ENCODE measurements at places on chromosomes 11 and 22.

GRCh38 chr11:18563090-18563730, 25.3 kb downstream of the UEVLD start:
- DNase-seq: no peak

- DNase-seq: no peak
Observed at GRCh38 chr22:30855677-30856518, 112.7 kb downstream of the MORC2 start.

DNA sequence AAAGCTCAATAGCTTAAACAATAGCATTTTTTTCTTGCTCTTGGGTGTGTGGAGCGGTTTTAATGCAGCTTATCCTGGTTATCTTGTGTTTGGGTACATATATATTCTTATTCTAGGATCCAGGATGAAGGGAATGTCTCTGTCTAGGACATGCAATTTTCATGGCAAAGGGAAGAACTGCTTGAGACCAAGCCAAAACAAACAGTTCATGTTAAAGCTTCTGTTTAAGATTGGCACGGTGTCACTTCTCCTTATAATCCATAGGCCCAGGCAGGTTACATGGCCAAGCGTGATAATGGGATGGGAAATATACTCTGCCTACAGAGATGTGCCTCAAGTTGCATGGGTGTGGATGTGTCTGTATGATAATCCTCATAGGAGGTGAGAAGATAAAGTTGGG, 177.1 kb upstream of the PGR start:
- DNase-seq: no peak

DNA sequence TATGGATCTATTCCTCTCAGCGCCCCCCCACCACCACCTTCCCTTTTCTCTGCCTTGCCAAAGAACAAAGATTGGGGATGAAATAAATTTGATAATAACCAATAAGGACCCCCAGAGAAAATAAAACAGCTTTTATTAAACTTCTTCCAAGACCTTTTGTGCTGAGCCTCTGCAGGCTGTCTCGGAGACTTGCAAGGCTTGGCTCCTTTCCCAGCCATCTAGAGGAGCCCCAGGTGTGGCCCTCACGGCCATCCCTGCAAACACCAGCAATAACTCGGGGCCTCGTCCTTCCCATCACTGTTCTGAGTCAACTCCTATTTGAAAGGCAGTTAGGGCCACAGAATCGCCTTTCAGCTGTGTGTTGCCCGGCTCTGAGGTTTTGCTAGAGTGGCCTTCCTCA, 51.2 kb upstream of the LMO1 start:
- no peak for DNase-seq

DNA sequence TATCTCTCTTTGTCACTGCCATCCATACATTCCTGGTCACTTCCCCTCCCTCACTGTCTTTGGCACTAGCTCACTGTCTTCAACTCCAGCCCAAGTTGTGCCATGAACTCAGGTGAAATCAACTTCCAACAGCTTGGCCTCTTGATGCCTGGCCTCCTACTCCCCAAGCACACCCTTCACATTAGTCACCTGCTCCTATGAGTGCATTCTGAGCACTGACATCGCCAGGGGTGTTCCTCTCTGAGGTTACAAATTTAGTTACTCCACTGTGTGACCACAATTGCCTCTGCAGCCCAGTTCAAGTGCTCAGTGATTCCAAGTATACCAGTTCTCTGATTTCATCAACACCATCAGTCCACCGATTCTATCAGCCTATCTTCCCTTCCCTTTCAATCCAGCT, 10.8 kb downstream of the DRD2 start:
- DNase-seq: no peak

- no peak for DNase-seq
Observed at GRCh38 chr11:117166491-117166890, 12.1 kb upstream of the SIDT2 start.

- no peak for DNase-seq
Observed at GRCh38 chr11:85826116-85826855, 15.3 kb upstream of the SYTL2 start.

GRCh38 chr11:70628855-70629844, 230.8 kb downstream of the CTTN start:
- no peak for DNase-seq

DNA sequence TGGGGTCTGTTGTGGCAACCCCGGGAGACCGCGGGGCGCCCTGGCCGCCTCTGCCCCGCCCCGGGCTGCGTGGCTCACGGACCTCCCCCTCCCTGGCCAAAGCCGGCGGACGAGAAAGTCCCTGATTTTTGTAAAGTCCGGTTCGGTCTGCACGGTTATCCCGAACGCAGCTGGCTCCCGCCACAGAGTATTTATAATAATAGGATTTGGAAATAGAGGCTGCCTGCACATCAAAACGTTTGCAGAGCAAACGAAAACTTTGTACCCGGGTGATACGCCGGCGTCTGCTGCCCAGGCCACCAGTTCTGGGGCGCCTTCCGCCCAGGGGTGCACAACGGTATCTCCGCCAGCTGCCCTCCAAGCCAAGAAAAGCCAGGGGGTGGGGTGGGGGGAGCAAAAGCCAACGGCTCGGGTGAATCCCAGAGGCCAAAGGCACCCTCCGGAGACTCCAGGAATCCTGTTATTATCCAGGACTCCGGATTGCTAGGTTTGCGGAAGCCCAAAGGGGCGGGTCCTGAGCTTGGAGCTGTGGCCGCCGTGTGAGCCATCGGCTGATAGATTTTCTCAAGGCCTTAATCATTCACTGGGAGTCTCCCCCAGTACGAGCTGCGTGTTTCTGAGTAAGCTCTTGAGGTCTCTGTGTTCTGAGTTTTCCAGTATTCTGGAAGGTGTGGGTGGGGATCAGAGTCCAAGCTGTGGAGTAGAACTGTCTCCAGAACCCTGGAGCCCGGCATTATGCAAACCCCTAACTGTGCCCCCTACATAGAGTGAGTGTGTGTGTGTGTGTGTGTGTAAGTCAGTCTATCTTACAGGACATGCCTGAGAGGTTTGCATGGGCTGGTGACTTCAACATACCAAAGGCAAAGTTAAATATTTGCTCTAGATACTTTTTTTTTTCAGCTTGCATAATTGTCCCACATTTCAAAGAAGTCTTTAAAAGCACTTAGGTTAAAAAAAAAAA, 673 bp upstream of the SHANK2 start:
- DNase-seq: no peak

DNA sequence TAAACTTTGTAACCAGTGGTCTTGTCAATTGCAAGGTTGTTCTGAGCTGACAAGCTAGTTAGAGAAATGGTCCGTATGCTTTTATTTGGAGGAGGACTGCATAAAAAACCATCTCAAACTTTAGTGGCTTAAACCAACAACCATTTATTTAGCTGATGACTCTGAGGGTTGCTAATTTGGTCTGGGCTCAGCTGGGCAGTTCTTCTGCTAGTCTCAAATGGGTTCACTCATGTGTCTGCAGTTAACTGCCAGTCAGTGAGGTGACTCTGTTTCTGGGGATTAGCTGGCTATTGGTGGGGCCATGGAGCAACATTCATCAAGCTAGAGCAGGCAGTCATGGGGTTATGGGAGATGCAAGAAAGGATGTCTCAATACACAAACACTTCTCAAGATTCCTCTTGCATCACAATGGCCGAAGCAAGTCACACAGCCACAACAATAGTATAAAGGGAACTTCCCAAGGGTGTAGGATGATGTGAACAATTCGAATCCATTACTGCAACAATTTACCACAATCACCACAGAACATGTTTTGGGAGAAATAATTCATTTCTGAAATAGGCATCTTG, 521.9 kb downstream of the INSC start:
- no peak for DNase-seq

DNA sequence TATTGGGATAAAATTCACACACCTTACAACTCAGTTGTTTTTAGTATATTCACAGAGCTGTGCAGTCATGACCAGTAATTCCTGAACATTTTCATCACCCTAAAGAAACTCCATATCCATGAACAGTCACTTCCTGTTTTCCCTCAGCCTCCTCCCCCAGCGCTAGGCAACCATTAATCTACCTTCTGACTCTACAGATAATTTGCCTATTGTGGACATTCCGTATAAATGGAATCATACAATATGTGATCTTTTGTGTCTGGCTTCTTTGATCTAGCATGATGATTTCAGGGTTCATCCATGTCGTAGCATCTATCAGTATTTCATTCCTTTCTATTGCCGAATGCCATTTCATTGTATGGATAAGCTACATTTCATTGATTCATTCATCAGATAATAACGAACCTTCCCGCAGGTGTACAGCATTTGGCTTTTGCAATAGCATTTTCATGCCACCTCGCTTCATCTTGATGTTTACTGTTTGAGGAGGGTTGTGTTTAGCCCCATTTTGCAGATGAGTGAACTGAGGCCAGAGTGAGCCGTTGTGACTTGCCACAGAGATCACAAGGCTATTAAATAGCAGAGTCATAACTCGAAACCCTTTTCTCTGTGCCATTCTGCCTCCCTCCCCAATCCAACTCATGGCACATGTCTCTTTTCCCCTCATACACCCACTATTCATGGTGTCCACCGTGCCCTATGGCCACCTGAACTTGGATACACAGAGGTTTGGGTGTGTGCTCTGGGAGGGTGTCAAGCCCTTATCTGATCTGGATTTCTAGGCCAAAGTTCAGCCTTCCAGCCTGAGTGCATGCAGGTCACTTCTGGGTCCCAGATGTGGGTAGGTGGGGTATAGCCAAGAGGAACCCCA, 11.1 kb upstream of the MYH9 start:
- DNase-seq: no peak

GRCh38 chr22:46602025-46602424, 18.2 kb upstream of the GRAMD4 start:
- no peak for DNase-seq

- no peak for DNase-seq
Observed at GRCh38 chr11:134483291-134483690, 71.2 kb upstream of the B3GAT1 start.

GRCh38 chr11:131823772-131824171, 453.4 kb downstream of the NTM start:
- no peak for DNase-seq

DNA sequence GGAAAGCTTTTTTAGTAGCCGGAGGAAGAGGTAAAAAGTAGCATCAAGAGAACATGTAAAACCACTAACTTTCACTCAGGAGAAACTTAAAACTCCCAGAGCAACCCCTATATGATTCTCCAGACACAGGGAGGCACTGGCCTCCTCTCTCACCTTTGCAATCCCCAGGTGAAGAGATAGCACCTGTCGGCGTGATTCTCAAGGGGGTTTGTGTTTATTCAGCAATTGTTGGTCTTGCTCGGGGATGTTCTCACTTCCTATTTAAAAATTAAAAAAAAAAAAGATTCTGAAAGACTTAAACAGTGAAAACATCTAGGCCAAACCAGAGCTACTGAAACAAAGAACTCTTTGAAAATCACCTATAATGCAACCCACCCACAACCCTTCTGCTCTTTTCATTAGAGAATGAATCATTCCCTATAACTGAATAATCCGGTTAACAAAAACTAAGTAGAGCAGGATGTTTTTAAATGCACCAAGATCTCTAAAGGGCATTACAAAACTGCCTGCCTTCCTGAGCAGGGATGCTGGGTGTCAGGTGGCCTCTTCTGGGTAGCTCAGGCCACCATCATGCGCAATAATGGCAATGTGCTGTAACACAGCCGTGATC, 24.9 kb downstream of the DHCR7 start:
- DNase-seq: no peak

GRCh38 chr11:1447845-1448825, 38.4 kb downstream of the MOB2 start:
- DNase-seq: no peak

DNA sequence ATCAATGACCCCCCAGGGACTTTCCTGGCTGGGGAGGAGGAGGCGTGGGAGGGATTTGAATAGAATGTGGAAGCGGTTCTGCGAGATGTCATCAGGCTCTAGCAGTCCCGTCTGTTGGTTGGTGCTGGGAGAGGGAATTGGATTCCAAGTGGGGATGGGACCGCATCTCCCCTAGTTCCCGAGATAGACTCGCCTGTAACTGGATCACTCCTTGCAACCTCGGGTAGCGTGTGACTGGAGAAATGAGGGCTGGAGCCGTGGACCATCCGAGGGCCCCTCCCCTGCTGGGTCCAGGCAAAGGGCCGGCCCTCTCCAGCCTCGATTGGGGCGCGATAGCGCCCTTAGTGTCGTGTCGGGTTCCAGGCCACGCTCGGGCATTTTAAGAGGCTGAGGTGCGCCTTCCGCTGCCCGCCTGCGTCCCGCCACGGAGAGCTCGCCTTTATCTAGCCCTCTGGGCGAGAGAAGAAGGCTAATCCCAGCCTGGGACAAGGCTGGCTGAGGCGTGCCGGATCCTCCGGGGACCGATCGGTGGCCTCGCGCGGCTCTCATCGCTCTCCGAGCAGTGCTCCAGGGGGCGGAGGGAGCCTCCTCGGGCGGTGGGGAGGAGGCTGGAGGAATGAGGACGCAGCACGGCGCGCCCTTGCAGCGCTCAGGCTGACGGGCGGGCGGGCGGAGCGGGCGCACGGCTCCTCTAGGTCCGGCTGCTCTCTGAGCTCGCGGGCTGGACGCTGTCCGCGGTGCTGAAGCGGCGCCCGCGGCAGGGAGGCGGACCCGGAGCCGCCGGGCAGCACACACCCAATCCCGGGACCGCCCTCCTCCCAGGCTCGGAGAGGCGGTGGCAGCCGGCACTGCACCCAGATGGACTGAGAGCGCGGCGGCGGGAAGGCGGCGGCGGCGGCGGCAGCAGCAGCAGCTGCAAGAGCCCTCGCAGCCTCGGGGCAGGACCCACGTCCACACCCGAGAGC, 107.8 kb downstream of the OSBP2 start:
- peak; percentile 27 for DNase-seq

DNA sequence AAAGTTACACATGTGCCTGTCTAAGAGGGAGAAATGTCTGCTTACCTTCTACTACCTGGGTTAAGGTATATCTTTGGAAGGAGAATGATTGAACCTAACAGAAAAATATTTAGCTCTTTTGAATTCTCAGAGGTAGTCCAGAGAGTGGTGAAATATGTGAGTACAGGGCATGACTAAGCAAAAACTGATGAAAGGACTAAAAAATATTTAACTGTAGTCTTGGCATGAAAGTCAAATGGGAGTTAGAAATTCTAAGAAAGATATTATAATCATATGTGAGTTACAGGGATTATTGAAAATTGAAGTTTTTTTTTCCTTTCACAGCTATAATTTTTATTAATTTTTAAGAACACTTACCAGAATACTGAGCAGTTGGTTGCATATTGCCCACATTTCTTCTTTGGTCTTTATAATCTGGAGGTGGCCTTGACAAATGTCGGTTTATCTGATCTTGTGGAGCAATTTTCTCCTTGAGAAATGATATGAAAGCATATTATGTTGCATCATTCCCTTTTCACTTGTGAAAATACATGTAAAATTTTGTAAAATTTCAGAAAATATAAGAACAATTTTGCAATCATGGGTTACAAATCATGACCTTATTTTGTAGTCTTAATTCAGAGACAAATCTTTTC, 61.4 kb upstream of the MTMR2 start:
- DNase-seq: no peak

Measured in activated gamma-delta T cell (primary cell).